ENCODE measurements at places on chromosomes 11 and 22. TPM values are rescaled to one million over a fixed set of nuclear protein-coding genes. Genes with fewer than 3 reads are reported as not detected.

DNA sequence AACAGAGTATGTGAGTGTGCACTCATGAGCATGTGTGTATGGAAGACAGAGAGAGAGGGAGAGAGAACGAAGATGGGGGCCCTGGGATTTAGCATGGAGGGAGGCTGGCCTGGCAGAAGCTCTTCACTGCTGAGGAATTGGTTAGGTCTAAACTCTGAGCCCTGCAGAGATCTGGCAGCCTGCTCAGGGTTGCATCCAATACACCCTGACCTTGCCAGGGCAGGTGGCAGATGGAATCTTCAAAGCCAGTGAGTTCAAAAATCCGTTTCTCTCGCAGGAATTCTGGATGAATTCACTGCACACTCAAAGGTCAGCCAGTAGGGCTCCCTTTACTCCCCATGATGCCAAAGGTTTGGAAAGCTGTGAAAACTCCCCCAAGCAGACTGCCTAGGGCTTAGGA, 61.4 kb upstream of the OLFML1 start:
- DNase-seq: no peak

- no peak for DNase-seq
Observed at GRCh38 chr11:23973244-23973643, 523.6 kb upstream of the LUZP2 start.

DNA sequence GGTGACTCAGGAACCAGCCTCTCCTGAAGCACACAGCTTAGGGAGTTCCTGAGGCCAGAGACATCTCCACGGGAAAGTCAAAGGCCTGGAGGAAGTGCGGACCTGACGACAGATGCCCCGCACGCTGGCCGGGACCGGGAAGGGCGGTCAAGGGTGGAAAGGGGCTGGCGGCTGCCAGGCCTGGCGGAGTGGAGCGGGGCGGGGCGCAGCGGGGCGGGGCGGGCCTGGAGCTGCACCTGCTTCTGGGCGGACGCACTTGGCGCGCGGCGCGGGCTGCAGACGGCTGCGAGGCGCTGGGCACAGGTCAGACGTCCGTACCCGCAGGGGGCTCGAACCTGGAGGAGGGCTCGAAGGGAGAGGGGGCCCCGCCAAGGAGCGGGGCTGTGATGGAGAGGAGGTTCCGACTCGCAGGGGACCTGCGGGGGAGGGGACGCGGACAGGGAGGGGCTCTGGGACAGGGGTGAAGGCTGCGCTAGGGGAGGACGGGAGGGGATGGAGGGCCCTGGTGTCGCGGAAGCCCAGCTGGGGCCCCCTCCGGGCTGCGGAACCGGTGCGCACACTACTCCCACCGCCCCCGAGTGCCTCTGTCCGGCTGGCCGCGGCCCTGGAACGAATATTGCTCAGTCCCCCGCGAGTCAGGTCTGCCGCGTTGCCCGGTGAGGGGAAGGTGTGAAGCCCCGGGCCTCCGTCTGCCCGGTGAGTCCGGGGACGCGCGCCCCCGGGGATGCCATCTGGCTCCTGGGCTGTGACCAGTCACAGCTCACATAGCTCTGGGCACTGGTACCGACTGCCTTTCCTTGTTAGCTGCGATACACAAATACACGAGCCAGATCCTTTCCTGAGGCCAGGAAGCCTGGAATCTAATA, at the start of gene TMEM45B:
Gene TMEM45B (plus strand): TSS at position 253 of the 866 bp plus-strand sequence. CDS start 36,635 bp downstream, outside the sequence.
- DNase-seq: no peak

Gene DUSP18
- 10.4 TPM for total RNA-seq

Gene MUC5AC
- total RNA-seq: not detected

DNA sequence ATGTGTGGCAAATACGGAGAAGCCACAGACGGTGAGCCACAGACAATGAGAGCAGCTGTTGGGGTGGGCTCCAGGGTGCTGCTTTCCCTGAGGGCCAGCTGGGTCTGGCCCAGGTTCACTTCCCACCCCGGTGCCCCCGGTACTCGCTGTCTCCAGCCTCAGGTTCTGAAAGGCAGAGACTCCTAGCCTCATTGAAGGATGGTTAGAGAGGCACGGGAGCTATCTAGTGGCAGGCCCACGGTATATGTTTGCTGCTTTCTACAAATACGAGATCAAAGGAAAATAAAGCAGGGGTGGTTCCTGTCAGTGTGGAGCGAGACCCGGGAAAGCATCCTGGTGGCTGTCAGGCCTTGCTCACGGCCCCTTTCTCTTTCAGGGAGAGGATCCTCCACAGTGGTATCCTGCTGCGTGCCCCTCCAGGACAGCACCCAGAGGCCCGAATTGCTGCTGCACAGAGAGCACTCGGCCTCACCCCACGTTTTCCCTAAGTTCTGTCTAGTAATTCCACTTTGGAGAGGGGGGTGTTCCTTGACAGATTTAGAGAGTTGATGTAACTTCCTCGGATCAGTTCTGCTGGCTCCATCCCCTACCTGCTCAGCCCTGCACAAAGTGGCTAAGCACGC, 3.0 kb downstream of the TMEM80 start:
- DNase-seq: no peak

DNA sequence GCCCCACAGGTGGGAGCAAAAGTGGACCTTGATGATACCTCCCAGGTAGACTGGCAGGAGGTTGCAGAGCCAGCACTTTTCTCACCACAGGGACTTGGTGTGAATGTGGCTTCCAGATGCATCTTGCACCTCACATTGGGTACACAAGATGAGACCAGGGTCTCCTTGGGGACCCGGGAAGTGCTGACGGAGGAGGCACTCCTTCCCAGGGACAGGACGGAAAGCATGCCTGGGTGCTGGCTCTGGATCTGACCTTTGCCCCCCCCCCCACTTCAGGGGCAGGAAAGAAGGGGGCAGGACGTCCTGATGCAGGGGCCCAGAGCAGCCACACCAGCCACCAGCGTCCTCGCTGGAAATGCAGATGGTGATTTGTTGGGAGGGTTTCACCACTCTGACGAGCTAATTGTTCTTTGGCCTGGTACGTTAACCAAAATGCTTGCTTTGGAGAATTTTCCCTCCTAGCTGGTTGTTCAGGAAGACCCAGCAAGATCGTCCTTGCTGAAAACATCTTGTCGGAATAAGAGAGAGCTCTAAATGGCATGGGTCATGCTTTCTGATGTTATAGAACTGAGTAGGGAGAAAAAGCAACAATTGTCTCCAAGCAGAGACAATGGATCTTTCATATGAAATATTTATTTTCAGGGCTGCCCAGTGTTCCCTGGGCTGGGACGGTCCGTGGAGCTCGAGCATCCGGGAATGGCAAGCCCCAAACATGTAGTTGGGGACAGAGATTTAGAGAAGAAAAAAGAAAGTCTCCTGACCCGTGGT, 74.4 kb upstream of the PPARA start:
- no peak for DNase-seq

GRCh38 chr11:119764108-119764868, 35.3 kb upstream of the NECTIN1 start:
- DNase-seq: no peak

DNA sequence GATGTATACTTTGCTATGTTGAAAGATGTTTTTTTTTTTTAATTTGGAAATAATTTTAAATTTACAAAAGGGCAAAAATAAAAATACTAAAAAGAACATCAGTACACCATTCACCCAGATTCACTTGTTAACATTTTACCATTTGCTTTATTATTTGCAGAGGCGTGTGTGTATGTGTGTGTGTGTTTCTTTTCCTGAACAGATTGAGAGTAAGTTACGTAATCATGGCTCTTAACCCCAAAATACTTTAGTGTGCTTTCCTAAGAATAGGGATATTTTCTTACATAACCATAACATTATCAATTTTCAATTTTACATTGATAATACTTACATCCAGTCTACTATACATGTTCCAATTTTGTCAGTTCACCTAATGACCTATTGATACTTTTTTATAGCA, 91.5 kb upstream of the HORMAD2 start:
- no peak for DNase-seq

GRCh38 chr11:10320736-10321465, 16.0 kb downstream of the ADM start:
- DNase-seq: no peak

DNA sequence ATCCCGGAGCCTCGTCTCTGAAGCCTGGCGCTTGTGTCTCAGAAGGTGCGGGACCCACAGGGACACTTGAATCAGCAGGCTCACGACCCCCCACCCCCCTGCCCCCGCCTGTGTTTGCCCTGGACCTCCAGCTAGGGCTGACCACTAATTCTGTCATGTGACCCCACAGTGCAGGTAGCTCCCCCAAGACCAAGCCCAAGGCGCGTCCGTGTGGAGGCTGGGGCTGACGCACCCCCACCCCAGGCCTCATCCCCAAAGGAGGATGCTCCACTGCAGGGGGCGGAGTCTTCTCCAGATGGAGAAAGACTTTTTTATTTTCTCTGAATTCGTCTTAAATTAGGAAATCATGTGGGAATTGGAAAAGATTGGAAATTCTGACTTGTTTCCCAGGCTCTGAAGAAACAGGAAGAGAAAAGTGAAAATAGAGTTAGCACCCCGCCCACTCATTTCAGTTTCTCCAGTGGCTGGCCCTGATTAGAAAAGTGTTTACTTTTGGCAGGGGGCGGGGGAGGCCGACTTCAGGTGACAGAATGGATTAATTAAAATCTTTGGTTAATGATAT, 1.0 kb upstream of the RELA start:
- DNase-seq: peak; percentile 55

GRCh38 chr11:15146271-15147003, 31.7 kb downstream of the INSC start:
- no peak for DNase-seq

Gene MN1
- 0.16 TPM for total RNA-seq

DNA sequence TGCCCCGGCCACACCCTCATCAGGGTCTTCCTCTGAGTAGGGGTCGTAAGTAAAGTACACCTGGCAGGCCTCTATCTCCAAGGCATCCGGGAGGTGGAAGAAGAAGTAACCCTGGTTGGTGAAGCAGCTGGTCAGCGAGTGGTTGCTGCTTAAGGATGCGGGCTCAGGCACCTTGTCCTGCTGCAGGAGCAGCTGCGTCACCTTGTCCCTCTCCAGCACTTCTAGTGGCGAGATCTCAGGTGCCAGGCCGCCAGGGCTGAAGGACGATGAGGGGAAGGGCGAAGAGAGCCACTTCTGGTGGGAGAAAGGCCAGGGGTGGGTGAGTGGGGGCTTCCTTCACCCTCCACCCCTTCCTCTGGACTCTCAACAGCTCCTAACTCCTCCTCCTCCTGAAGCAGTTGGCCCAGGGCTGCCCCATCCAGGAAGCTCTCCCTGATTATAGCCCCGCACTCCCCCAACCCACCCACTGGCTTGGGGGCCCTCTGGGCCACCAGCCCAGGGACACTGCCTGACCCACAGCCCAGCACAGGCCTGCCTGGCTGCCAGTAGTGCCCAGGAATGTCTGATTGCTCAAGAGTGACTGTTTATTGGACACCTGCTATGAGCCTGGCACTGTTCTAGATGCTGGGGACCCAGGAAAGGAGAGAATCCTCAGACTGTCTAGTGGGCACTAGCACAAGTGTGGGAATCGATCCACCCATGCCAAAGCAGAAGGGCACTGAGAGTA, 19.2 kb upstream of the TMPRSS6 start:
- no peak for DNase-seq

Gene FZD4
- total RNA-seq: 0.16 TPM

Gene TRPC6
- total RNA-seq: not detected

Measured in activated naive CD4-positive, alpha-beta T cell treated with anti-CD3 and anti-CD28 coated beads, Interleukin-2, amount 50 U/mL, for 72 hours (primary cell).